Activated CD8-positive, alpha-beta T cell treated with anti-CD3 and anti-CD28 coated beads, Interleukin-2, amount 10 ng/mL, durations not matched to agents 7 days and 5 days (primary cell): ENCODE measurements at places on chromosomes 4 and X. TPM values are rescaled to one million over a fixed set of nuclear protein-coding genes. Genes with fewer than 3 reads are reported as not detected.

GRCh38 chrX:15073313-15073712, 196.6 kb downstream of the ASB9 start:
- DNase-seq = no peak

GRCh38 chrX:150161193-150161592, 201.9 kb upstream of the MAMLD1 start:
- DNase-seq = no peak

DNA sequence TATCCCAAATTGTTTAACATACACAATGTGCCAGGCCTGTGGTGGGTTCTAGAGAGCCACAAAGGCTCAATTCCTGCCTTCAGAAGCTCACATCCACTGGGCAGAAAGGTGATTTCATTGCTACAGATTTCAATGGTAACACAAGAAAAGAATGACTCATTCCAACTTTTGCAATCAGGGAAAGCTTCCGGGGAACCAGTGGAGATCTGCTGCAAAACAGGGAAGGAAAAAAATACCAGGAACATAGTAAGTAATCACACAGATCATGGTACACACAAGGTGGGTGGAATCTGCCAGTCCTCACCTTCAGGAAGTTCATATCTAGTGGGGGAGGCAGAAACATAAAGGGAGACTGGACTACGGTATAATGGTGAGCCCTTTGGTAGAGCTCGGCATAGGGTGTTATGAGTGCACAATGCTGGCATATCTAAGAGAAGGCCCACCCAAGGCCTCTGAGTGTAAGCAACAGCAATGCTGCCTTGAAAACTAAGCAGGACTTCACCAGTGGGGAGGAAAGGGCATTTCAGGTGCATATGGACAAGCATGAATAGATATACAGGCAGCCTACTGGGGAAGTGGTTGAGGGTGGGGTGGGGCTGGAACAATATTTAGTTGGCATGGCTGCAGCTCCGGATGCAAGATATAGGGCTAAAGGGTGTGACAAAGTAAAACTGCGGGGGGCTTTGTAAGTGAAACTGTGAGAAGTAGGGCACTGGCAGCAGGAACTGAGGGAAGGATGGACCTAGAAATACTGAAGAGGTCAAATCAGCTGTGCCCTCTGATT, 24.2 kb downstream of the GPRIN3 start:
- peak; percentile 69 for DNase-seq

DNA sequence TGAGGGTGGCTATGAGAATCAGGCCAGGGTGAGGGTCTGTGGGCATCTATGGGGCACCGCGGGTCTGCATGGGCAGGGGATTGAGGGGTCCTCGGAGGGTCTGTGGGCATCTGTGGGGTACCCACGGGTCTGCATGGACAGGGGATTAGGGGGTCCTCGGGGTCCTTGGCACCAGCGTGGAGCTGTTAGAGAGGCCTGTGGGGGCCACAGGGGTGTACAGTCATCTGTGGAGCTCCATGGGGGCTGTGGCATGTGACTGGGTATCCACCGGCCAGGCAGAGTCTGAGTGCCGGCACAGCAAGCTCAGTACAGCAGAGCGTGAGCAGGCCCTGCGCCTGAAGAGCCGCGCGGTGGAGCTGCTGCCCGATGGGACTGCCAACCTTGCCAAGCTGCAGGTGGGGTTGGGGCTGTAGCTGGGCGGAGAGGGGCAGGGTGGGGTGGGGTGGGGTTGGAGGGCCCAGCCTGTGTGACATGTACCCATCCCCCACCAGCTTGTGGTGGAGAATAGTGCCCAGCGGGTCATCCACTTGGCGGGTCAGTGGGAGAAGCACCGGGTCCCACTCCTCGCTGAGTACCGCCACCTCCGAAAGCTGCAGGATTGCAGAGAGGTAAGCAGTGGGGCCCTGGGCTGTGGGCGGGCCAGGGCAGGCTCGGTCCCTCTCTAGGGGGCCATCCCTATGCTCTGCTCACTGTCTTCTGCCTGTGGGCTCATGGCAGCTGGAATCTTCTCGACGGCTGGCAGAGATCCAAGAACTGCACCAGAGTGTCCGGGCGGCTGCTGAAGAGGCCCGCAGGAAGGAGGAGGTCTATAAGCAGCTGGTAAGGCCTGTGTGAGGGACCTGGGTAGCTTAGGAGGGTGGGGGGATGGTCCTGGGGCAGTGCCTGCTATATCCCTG, 12.9 kb downstream of the CCDC22 start:
- no peak for DNase-seq

GRCh38 chr4:104351706-104352105, 143.0 kb downstream of the CXXC4 start:
- no peak for DNase-seq

DNA sequence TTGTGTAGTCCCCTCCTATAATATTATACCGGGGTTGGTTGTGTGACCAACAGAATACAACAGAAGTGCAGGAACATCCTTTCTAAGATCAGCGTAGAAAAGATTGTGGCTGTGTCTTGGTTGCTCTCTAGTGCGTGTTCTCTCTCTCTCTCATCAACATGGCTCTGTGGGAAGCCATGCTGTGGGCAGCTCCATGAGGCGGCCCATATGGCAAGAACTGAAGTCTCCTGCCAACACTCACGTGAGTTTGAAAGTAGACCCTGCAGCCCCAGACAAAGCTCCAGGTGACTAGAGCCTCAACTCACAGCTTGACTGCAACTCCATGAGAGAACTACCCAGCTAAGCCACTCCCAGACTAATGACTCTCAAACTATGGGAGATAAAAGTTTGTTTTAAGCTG, 118.7 kb downstream of the TSPAN5 start:
- DNase-seq = no peak

- DNase-seq = no peak
These were observed 155.7 kb downstream of the RELL1 start for GRCh38 chr4:37530451-37530850.

Gene KLHL13
- not detected for total RNA-seq
